T follicular helper cell (primary cell): ENCODE measurements at places on chromosomes 13 and 19.

- DNase-seq, result no peak
Measured at GRCh38 chr19:46845959-46846459, 4.6 kb downstream of the AP2S1 start.

- DNase-seq, result peak; percentile 53
Measured at GRCh38 chr19:49331616-49332055, 3.6 kb upstream of the CD37 start.

DNA sequence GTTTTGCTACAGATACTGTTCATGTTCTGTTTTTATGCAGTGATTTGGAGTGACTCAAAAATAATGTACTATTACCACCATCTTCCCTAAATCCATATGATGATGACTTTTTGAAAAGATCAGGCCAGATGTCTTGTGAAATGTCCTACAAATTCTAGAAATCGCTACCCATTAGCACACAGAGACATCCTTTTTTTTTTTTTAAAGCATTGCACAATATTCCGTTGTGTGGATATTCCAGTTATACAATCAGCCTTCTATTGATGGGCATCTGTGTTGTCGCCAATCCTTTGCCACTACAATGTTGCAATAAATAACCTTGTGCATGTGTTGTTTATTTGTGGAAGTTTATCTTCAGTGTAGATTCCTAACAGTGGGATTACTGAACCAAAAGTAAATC lies 24.5 kb downstream of the ZDHHC20 start:
- no peak for DNase-seq

- DNase-seq, result no peak
Measured at GRCh38 chr19:12647490-12648071, 19.0 kb downstream of the MAN2B1 start.

GRCh38 chr13:109394311-109394988 lies 391.9 kb downstream of the IRS2 start:
- DNase-seq, result no peak

DNA sequence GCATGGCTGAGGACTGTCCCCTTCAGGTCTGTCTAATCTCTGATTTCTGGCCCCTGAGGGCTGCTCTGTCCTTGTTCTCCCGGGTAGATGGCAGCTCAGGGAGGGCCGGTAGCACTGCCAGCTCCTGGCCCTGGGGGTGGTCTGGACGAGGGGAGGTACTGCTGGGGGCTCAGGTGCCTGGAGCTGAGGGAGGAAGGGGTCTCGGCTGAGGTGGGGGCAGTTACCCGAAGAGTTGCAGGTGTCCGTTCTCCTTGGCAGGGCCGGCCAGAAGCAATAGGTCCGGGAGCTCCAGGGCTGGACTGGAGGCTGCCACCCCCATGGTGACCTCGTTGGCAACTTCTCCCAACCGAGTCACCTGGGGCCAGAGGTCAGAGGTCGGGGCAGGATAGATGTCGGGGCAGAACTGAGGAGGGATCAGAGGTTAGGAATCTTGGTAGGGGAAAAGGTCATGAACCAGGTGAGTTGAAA lies 1.2 kb upstream of the EMC10 start:
- no peak for DNase-seq

DNA sequence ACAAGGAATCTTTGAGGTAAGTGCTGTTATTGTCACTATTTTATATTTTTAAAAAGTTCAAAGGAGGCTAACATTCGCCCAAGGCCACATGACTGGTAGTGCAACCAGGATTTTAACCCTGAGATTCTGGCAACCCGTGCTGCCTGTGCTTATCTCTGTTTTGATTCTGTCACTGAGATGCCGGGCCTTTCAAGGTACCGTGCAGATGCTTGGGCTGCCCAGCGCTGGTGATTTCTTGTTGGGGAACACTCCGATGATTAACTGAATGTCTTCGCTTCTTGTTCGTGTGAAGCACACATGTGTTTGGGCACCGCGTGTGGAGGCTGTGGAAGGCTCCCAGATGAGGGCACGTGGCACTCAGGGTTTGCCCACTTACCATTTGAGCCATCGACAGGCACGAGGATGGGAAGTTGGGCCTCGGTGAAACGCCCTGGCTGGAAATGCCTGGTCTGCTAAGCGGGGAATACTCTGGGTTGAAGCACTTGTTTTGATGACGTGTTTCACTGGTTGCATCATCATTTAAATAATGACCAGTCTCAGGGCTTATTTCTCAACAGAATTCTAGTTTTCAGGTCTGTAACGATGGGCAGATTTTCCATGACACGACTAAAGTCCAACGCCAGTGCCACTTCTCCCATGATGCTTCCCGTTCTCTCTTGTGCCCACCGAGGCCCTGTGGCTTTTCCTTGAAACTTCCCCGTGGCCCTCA lies 392.7 kb downstream of the FGF9 start:
- DNase-seq, result no peak

DNA sequence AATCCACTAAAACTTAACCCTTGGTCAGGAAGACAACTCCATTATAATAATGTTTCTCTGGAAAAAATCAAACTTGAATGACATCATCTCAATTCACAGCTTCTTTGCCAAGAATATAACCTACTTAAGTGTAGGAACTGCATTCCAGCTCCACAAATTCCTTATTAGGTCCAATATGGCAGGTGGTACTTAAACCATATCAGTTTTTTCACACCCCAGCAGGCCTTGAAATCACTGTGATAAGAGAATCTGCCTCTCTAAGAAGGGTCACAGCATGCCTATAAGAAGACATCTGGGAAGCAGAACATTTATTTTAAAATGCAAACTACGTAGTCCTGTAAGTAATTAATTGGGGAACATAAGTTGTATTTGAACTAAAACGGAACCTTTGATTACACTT lies 687.8 kb downstream of the DIAPH3 start:
- no peak for DNase-seq

GRCh38 chr19:47100290-47100689 lies 13.3 kb downstream of the ZC3H4 start:
- DNase-seq, result no peak

GRCh38 chr13:51286135-51287002 lies 53.1 kb upstream of the SERPINE3 start:
- peak; percentile 34 for DNase-seq

DNA sequence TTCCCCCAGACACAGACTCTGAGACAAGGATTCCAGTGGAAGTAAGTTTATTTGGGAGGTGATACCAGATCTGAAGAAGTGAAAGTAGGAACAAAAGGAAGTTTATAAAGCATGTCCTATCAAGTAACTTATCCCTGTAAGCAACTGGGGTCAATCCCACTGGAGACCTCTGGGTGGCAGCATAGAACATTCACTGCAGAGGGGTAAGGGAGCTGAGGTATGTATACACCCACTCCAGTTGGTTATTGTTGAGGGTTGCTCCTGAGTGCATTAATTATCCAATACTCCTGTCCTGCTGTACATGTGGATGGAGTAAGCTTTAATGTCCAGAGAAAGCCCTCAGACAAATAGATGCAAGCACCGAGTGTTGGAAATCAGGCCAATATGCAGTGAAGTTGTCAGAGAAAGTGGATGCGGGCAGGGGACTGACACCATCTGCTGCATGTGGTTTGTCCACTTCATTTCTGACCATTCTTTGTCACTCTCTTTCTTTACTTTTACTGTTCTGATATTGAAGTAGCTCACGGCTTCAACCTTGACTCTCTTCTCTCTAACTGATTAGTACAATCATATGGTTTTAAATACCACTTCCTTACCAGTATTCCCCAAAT lies 46.7 kb downstream of the NOTCH3 start:
- no peak for DNase-seq

DNA sequence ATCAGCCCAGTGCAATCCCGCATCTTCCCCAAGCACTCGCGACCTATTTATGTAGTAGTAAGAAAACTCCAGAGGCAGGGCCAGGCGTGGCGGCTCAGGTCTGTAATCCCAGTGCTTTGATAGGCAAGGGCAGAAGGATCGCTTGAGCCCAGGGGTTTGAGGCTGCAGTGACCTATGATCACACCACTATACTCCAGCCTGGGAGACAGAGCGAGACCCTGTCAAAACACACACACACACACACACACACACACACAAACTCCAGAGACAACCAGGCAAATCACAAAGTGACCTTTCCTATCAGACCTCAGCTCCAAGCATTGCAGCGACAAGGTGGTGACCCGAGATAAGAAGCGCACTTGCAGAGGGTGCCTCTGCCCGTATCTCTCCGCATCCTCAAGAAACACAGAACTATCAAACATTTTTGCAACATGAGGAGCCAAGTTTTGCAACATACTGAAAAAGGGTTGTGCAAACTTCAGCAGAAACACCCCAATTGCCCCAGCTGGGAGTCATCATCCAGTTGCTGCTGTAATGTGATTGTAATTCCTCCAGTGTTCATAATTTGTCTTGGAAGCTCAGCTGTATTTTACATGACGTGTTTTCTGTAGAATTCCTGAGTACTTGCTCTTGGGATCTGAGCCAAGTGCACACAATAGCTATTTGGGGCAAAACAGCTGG lies 8.7 kb upstream of the KLF2 start:
- no peak for DNase-seq

- DNase-seq, result no peak
Measured at GRCh38 chr13:103276775-103277498, 210.7 kb upstream of the SLC10A2 start.

- DNase-seq, result no peak
Measured at GRCh38 chr13:46903748-46904147, 6.9 kb upstream of the HTR2A start.

DNA sequence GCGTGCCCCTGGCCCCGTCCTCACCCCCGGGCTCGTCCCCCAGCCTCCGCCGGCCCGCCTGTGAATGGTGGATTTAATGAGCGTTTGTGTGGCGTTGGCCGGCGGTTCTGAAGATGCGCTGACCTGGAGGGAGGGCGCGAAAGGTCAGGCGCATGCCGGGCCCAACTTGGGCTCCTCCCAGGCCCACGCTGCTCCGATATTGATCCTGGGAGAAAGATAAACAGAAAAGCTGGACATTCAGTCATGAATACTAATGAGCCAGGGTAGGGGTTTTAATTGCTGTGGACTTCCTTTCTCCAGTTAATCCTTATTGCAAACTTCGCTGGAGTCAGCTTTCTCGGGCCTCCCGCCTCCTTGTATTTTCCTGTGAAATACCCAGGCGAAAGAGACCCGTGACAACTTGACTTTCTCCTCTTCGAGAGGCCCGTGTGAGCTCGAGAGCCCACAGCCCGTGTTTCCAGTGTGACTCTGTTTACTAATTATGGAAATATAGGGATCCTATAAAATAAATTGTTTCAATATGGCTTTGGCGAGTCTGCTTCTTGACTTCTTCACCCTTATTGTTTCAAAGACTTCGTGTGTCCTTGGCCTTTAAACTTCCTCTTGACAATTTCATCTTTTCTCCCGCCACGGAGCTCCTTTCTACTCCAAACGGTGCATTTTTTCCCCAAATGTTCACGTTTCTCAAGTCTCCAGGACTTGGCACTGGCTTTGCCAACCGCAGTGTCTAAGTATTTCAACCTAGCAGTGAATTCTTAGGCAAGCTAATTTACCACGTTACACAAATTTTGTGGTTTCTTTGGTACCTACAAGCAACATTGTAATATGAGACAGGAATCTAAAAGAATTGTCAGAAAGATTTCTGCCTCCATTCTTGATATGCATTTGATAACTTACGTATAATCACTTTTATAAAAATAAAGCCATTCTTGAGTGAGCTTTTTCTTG lies 10.5 kb downstream of the ZIC2 start:
- no peak for DNase-seq
